NCI-H524 treated with DMSO at 0.1 percent for 48 hours (cell line): ENCODE measurements at places on chromosomes 7 and 10.

DNA sequence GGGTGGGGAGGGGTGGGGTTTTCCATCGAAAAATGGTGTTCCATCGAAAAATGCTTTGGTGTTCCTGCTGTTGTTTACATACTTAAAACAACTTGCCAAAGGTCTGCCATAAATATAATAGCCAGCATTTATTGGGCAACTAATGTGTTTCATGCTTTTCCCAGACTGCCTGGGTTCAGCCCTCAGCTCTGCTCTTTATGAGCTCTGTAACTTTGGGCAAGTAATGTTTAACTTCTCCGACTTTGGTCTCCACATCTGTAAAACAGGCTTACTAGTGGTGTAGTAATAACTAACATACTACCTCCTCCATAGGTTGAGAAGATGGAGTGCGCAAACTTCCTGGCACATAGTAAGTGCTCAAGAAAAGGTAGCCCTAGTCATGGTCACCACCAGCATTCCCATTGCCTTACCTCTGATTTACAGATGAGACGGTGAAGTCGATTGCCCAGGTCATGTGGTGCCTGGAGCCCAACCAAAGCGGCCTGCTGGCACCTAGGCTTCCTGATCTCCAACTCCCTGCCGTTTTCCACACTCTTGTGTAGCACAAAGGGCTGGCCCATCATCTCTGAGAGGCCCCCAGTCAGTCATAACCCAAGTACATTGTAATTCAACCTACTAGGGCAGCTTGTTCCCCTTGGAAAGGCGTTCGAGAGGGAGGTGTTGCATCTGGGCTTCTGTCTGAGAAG lies 8.9 kb downstream of the ZMIZ1 start:
- DNase-seq, result no peak

GRCh38 chr10:104639590-104640338 lies 1.3 kb upstream of the SORCS3 start:
- DNase-seq, result no peak

GRCh38 chr7:27094304-27095049 lies 1.3 kb downstream of the HOXA1 start:
- no peak for DNase-seq

DNA sequence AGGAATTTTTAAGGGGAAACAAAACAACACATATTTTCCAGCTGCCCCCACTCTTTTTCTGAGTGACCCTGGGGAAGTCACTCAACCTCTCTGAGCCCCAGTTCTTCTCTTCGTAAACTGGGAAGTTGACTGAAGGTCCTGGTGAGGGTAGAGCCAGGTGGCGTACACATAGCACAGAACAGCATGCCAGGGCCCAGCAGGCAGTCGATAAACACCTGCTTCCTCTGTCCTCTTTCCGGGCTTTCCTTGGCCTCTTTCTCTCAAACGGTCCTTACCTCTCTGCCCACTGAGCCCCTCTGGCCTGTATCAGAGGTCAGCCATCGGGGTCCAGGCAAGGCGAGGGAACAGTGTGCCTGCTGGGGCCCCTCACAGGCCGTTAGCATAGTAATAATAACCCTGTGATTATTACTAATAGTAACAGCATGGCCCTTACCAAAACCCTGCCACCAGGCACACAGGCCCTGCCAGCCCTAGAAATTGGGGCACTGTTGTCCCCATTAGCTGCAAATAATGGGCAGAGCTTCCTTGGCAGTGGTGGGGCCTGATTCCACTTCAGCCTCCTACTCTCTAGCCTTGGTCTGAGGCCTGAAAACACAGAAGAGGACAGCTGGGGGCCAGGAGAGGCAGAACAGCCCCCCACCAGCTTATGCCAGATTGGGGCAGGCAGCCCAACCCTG lies 37.3 kb upstream of the SLC29A3 start:
- no peak for DNase-seq

DNA sequence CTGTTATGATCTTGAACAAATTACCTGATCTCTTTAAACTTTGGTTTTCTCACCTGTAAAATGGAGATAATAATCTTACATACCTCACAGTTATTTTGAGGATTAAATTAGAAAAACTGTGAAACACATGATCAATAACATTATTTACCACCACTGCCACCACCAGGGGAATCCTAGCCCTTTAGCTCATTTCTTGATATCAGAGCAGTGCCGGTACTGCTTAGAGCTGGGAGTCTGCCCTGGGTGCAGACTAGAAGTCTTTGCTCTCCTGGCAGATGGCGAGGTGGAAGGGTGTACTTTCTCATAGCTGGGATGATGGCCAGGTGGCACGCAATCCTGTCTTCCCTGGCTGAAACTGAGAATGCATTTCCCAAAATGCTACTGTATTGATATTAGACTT lies 12.7 kb upstream of the EFCAB10 start:
- DNase-seq, result peak; percentile 69

DNA sequence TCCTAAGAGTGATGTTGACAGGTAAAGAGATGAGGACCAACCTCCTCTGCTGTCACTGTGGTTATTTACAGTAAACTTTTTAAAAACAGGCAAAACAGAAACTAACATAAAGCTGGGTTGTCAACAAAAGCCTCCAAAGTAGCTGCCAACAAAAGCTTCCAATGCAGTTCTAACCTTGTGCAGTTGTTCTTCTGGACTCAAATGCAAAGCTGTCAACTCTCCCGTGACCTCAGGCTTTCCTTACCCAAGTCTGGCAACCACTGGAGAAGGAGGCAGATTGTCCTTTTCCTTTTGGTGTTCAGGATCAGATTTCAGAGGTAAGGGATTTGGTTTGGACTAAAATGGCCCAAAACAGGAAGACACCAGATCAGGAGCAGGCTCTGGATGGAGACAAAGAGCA lies 63.1 kb downstream of the DLG5 start:
- no peak for DNase-seq

GRCh38 chr7:144500225-144500624 lies 96.7 kb upstream of the NOBOX start:
- DNase-seq, result no peak

DNA sequence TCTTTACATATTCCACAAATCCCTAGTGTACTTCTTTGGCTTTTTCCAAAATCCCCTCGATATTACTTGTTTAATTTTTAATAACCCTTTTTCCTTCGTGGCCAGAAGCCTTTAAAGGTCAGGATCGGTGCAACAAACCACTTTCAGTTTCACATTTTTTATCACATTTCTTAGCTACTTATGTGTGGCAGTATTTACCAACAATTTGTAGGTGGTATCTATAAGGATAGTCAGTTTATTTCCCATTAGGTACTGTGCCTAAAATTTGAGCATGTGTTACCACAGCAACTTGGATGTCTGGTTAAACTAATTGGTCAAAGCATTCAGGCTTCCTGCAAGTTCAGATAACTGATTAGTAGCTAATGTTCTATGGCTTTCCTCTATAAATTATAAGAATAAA lies 104.9 kb downstream of the CDK14 start:
- no peak for DNase-seq

DNA sequence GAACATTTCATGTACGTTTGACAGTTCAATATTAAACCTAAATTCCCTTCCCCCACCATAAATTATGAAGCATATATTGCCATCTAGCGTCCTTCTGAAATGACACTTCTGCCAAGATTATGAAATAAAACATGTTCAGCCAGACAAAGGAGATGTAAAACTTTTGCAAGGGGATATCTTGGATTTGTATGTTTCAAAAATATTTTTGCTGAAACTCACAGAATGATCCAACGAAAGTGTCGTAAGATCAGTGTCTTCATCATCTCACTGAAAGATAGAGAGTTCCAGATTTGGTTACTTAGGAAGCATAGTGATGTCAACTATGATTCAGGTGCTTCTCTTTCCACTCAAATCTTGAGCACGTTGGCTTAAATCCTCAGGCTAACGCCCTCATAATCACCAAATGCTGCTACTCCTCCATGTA lies 904.3 kb downstream of the XPNPEP1 start:
- no peak for DNase-seq

- DNase-seq, result no peak
These were observed 19.6 kb upstream of the HECW1 start for GRCh38 chr7:43092819-43093218.

- DNase-seq, result no peak
These were observed 2.6 kb downstream of the IMPDH1 start for GRCh38 chr7:128407233-128407589.

DNA sequence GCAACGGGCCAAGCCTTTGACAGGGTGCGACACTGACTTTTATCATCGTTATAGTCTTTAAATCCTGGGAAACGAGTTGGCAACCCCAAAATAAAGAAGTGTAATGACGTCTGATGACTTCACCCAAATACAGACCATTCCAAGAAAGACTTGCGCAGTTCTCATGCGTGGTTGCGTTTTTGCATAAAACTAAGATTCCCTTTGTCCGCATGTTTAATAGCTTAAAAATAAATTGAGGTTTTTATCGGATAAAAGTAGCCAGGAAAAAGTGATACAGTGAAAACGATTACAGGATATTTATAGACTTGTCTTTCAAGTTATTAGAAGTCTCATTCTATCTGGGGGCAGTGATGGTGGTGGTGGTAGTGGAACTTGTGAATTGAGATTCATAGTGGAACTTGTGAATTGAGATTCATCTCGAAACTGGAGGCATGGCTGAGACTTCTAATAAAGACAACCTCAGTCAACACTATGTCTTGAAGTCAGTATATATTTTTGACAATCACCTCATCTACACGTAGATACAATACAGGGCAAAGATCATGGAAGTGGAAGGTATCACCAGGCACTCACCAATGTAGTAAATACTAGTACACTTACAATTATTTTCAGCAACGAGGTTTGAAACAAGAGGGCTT lies 1.2 kb upstream of the NAMPT start:
- DNase-seq, result no peak

- no peak for DNase-seq
These were observed 75.4 kb downstream of the VOPP1 start for GRCh38 chr7:55496906-55497305.

- no peak for DNase-seq
These were observed 637.2 kb downstream of the INHBA start for GRCh38 chr7:41065663-41066062.

DNA sequence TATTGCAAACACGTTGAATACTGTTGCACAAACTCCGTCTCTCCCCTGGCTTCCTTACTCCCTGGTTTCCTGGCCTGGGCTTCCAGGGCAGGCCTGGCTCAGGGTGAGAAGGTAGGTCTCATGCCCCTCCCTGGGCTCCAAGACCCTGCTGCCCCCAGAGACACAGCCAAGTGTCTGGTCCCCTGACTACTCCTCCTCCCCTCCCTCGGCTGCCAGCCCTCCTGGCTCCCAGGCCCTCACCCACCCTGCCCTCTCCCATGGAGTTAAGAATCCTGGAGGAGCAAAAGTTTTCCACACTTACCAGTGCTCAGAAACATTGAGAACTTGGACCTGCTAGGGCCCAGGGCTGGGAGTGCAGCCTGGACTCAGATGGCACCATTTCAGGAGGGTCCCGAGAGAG lies 47.2 kb upstream of the RABGEF1 start:
- DNase-seq, result no peak

DNA sequence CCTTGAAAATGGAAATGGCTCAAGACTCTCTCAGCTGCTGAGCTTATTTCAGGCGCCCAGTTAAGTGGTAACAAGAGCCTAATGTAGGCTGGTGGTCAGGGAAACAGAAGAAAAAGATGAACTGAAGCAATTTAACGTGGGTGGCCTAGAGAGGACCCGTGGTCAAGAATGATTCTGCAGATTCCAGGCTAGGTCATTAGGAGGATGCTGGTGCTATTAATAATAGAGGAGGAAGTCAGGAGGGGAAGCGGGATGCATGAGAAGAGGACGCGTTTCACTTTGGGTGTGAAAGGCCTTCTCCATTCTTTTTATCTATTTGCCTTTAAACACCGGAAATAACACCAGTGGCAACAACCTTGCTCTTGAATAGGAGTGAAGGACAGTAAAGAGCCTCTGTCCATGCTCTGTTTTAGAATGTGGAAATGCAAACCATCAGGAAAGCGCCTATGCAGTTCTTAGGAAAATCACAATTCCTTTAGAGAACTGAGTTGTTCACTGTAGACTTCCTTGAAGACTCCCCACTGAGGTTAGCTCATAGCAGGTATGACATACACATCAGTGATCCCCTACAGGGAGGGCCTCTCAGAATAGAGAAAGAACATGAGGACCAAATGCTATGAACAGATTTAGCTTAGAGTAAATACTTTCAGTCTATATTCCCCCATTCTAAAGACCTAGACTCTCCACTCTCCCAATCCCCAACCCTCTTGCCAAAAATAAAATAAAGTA lies 8.6 kb downstream of the LIPA start:
- DNase-seq, result no peak

DNA sequence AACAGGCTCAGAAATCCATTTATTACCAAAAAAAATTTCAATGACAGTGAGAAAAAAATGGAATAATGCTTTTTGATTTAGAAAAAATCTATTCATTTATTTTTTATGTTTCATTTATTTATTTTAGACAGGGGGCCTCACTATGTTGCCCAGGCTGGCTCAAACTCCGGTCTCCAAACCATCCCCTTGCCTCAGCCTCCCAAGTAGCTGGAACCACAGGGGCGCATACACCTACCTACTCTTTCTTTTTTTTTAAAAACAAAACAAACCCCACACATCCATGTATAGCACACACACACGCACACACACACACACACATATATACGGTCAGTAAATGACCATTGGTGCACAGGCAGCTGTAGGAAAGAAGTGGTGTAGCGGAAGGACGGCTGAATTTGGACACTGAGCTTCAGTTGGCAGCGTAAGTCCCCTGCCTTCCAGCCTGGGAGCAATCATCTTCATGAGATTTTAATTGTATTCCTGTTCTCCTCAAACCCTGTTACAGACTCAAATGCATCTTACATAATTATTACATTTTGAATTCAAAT lies 28.8 kb downstream of the ARL4A start:
- no peak for DNase-seq

GRCh38 chr7:21850531-21851285 lies 95.0 kb downstream of the CDCA7L start:
- no peak for DNase-seq

DNA sequence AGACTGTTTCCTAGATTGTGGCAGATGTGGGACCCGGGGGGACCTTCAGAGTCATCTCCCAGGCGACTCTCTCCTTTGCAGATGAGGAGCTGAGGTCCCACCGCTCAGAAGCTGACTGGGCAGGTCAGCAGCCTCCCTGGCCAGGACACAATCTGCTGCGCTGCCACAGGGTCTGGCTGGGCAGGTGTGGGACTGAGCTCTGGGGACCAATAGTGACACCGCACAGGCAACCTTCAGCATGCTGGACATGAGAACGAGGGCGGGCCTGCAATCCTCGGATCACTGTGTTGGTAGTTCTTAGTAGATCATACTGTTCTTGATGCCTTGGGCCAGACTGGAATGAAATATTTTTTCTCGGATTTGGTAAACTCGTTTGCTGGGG lies 20.5 kb upstream of the CRYGN start:
- DNase-seq, result no peak

- DNase-seq, result no peak
These were observed 147.7 kb upstream of the BMPER start for GRCh38 chr7:33757563-33758165.

DNA sequence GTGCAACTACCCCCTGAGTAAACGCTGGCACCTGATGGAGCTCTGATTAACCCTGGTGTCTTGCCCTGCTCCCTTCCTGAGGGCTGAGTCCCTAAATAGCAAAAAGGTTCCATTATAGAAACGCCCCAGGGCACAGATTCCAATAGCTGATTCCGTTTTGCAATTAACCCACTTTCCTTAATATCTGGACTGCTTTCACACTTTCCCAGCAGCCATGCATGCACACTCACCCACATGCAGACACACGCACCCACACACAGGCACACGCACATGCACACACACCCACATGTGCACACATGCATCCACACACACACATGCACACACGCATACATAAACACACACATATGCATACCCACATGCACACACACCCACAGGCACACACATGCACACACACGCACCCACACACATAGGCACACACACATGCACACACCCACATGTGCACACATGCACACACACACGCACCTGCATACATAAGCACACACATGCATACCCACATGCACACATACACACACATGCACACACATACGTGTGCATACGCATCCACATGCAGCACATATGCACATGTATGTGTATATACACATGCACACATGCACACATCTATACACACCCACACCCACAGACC lies 129.3 kb downstream of the PAXIP1 start:
- no peak for DNase-seq
